NCI-H187 (cell line): ENCODE measurements at places on chromosomes 3 and 15.

DNA sequence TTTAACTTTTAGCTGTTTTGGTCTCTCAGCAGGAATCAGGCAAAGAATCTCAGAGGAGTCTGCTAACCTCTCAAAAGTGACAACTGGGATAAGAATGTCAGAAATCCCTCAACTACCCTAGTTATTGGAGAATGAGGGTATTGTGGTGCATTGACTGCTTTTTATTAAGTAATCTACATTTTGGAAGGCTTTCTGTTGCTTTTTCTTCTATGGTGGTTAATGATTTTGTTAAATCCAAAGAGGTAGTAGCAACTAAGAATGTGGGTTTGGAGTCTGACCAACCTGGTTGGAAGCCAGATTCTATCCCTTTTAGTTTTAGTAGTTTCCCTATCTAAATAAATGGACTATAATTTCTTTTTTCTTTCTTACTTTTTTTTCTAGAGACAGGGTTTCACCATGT, 94.7 kb upstream of the RNF7 start:
- no peak for DNase-seq

- DNase-seq, result no peak
Observed at GRCh38 chr15:36598529-36599177, 19.2 kb downstream of the CDIN1 start.

DNA sequence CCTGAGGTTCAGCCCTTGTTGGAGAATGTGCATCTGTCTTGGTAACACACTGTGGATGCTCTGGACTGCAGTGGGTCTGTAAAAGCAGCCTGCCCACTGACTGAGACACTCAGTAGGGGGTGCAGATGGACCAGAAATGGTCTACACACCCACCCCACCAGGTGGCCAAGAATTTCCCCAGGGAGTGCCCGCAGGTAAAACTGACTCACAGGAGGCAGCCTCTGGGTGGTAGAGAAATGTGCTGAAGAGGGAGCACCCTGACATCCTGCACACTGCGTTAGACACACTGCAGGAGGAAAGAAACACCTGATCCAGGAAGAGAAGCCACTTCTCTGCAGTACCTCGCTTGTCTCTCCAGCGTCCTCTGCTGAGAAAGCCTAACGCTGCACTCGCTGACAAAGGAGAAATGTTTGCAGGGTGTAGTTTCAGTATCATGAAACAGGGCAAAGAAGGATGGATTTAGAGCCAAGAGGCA, 109.5 kb upstream of the ABHD17C start:
- no peak for DNase-seq

DNA sequence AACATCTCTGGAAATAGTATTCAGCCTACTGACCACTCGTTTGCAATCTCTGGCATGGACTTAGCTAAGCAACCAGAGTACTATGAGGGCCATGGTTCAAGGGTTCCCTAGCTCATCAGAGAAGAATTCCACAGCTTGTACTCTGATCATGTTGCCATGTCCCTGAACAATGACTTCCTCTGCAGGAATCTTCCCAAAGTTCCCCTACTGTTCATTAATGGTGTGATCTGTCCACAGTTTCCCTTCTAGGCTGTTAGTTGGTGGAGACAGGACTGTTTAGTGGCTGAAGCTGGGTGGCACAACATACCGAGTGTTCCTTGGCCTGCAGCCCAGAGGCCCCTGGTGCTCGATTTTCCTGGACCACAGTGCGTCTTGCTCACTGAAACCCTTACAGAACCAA, 44.4 kb upstream of the GALNT15 start:
- DNase-seq, result no peak

DNA sequence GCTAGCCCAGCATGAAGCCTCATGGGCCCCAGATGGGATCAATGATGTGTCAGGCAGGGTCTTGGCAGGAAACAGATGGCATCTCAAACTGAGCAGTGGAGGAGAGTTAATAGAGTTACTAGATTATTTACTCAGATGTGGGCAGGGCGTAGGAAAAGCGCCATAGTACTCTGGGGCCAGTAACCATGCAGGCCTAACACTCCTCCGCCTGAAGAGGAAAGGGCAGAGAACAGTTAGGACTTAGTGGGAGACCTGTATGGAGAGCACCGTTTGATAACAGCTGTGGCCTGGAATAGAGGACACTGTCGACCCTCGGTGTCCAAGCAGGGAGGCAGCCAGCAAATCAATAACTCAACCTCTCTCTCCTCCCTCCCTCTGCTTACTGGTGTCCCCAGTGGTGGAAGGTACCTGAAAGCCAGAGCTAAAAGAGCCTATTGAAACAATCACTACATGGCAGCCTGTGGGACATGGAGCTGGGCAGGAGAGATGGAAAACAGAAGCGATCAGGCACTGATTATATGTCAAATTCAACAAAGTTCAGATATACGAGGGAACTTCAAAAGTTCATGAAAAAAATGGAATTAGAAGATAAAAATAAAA, 111.4 kb upstream of the CCNL1 start:
- no peak for DNase-seq

GRCh38 chr15:58146749-58147148, 8.6 kb downstream of the AQP9 start:
- DNase-seq, result peak; percentile 14

DNA sequence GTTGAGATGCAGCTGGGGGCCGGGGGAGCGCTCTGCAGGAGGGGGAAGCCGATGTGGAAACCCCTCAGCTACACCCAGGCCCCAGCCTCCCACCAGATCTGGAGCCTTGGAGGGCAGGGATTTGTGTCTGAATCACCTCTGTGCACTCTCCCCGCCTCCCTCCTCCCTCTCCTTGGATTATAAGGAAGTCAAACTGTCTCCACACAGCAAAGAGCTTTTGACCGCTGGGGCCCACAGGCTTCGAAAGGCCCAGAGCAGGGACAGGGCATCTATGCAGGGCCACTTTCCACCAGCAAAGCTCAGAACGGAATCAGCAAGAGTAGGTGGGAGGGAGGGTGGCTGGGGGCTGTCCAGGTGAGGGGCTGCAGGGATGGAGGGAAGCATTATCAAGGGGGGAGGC, 68.9 kb downstream of the IQSEC1 start:
- DNase-seq, result no peak
